A673 (cell line): ENCODE measurements at places on chromosomes 7 and 10. TPM values are rescaled to one million over a fixed set of nuclear protein-coding genes. Genes with fewer than 3 reads are reported as not detected.

Gene VAX1
- total RNA-seq, result 65.1 and 74.4 TPM in 2 replicates

Gene CELF2
- not detected in 2 replicates for total RNA-seq

Gene WIPF3
- 0.17 and 0.21 TPM in 2 replicates for total RNA-seq

Gene PLXNA4
- 0.11 and 0.37 TPM in 2 replicates for total RNA-seq

Gene EMX2
- total RNA-seq, result not detected in 2 replicates
